ENCODE measurements at places on chromosomes 13 and 19.

DNA sequence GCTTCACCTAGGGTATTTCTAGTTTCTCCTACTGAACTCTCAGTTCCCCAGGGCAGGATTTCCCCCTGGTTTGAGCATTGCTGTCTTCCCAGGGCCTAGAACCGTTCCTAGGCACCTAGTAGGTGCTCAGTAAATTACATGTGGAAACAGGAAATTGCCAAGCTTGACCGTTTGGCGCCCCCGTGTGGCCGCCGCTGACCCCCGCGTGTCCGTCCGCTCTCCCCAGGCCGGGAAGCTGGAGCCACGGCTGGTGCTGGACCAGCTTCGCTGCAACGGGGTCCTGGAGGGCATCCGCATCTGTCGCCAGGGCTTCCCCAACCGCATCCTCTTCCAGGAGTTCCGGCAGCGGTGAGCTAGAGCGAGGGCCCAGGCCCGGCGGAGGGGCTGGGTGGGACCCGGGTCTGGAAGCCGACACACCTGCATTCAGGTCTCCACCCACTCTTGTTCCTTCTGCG lies 55.5 kb downstream of the MYH14 start:
- DNase-seq: no peak

DNA sequence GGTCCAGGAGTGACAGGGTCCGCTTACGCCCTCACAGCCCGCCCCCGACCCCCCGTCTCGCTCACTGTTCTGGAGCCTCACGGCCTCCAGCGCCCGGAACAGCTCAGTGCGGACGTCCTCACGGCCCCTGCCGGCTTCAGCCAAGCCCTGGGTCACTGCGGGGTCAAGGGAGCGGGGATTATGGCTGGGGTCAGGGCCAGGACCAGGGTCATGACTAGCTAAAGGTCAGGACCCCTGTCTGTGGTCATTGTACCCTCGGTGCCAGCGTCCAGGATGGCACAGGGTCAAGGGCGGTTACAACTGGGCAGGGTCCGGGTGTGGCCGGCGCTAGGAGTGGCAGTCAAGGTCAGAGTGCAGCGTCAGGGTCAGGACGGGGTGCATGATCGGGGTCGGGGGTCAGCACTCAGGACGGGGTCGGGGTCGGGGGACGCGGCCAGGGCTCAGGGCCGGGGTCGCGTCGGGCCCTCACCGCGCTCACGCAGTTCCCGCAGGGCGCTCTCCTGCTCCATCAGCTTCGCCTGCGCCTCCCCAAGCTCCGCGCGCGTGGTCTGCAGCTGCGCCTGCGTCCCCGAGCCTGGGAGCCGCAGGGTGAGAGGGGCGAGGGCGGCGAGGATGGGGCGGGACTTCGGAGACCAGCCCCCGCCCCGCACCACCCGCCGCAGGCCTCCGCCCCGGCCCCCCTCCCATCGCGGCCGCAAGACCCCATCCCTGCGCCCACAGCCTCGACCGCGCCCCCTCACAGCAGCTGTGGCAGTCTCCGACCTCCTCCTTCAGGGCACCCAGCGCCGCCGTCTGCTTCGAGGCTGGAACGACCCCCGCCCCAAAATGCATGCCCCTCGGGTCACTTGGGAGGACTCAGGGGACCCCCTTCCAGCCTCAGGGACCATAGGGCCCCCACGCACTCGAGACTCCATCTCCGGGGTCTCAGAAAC lies 1.4 kb downstream of the CLEC4G start:
- no peak for DNase-seq

DNA sequence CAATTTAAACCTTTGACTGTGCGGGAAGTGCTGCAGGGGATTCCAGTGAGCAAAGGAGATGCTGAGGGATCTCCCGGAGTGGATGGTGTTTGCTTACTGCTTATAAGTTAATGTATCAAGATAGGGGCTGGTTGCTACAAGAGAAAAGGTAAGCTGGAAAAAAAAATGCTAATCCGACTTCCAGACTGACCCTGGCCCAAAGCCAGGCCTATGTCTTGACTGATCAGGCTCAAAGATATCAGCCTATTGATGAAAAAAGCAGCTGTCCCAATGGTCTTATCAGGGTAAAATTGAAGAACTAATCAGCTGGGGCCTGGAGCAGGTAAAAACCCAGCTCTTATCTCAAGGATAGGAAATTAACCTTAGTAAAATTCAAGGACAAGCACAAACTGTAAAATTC lies 10.9 kb upstream of the ZNF90 start:
- DNase-seq: no peak

- DNase-seq: no peak
Measured at GRCh38 chr19:5782322-5782721, 2.2 kb downstream of the PRR22 start.

DNA sequence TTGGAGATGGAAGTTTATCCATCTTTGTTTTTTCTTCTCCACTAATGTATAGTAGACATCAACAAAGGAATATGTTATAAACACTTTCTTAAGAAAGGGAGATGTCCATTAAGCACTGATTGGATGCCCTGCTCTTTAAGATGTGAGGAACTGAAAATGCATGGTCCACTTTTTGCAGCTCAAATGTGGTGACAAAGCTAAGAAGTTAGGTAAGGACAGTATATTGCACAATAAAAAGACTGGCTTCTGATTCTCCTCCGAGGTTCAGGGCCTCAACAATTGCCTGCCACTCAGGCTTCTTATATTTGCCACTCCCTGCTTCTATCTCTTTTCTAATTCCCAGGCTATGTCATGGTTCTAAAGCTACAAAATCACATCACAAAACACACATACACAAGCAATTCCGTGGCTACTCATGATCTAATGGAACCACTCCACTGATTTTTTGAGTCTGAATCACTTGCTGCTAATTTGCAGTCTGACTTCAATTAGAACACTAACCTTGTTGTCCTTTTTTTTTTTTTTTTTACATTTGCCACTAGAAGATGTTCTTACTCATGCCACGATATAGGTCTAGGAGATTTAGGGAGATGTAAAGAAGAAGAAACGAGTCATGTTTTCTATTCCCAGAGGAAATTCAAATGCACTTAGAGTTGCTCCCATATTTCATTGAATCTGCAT lies 29.6 kb upstream of the TNFSF11 start:
- no peak for DNase-seq

DNA sequence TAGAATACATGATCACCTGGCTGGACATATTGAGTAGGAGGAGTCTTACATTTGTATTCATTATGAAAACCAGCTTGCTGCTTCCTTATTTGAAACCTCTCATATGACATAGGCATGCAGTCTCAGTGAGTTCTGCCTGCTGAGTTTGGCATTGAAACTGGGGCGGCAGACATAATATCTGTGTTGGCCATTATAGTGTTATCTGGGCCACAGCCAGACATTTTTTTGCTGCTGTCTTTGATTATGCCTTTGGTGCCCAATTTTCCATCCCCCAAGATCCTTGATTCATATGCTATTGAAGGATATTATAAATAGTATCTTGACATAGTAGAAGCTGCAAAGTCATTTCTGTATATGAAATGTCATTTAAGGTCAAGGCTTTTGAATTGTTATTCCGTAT lies 15.8 kb downstream of the FREM2 start:
- no peak for DNase-seq

GRCh38 chr19:16308081-16308480 lies 16.5 kb upstream of the KLF2 start:
- DNase-seq: no peak

DNA sequence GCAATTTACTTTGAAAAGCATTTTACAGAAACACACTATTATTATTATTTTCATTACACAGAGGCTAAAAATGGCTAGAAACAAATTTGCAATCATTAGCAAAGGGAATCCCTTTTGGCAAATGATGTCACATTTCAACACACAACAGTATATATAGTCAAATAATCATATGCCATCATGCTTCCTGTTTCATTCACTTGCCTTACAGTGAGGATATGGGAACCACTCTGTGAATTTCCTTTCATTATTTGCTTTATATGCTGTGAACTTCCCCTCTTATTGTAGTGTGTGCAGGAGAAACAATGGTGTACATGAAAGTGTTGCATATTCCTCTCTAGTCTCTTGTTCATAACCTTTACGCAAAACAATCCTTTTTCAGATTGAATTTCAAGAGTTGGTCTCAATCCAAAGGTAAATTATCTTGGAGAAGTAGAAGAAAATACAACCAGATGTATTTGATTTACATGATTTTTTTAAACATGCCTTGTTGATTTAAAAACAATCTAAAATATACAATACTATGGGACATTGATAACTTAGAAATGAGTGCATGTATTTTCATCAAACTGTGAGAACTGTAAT lies 657.3 kb downstream of the EFNB2 start:
- no peak for DNase-seq

- DNase-seq: no peak
Measured at GRCh38 chr13:100722517-100722916, 47.9 kb upstream of the TMTC4 start.

DNA sequence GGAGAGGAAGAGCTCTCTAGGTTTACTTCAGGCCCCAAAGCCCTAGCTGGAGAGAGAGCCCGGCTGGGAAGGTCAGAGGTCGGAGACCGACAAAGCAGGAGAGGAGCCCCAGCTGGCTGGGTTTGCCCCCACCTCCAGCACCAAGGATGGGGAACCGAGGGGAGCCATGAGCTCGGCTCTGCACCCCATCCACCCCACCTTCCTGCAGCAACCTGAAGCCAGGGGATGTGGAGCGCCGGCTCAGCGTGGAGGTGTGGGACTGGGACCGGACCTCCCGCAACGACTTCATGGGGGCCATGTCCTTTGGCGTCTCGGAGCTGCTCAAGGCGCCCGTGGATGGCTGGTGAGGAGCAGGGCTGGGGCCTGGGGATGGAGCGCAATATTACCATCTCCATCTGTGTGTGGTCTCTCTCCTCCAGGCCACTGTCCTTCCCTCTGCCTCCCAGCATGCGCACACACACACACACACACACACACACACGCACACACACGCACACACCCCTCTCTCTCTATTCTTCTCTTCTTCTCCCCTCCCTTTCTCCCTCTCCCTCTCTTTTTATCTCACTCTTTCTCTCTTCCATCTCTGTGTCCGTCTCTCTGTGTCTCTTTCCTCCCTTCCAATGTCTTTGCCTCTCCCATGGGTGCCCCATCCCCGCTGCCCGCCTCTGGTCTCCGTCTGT lies 10.4 kb downstream of the PRKCG start:
- DNase-seq: no peak

- no peak for DNase-seq
Measured at GRCh38 chr13:73800011-73800410, 334.2 kb downstream of the KLF12 start.

- DNase-seq: no peak
Measured at GRCh38 chr19:7638802-7639465, 2.0 kb downstream of the STXBP2 start.

DNA sequence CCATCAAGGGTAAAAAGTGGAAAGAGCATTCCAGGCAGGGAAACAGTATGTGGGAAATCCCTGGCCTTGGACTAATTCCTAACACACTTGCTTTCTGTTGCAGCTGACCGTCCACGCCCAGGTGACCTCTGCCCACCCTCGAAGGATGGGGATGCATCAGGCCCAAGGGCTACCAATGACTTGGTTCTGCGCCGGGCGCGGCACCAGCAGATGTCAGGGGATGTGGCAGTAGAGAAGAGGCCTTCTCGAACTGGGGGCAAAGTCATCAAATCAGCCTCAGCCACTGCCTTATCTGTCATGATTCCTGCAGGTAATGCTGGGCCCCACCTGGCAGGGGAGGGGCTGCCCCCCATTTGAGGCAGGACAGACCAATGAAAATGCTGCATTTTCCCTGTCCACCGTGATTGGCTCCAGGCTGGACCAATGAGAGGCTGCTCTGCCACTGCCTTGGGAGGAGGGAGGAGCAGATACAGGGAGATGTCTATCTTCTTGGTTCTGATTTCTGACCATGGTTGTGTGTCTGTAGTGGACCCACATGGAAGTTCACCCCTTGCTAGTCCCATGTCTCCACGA lies 12.6 kb downstream of the DNASE2 start:
- DNase-seq: no peak

- no peak for DNase-seq
Measured at GRCh38 chr13:42747399-42747873, 33.9 kb upstream of the FAM216B start.

DNA sequence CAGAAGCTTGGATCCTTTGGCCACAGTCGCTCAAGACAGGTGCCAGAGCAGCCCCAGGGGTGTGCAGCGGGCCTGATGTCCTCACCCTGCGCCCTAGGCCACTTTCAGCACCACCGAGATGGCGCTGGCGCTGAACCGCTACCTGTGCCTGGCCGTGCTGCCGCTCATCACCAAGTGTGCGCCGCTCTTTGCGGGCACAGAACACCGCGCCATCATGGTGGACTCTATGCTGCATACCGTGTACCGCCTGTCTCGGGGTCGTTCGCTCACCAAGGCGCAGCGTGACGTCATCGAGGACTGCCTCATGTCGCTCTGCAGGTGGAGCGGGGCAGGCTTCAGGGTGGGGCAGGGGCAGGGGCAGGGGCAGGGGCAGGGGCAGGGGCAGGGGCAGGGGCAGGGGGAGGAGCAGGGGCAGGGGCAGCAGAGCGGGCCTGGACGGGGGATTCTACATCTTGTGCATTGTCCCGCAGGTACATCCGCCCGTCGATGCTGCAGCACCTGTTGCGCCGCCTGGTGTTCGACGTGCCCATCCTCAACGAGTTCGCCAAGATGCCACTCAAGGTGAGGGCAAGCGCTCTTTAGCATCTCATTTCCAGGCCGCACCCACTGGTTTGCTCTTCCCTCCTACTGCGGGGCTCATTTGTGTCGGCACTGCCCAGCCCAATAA lies 69.1 kb downstream of the RYR1 start:
- DNase-seq: no peak

DNA sequence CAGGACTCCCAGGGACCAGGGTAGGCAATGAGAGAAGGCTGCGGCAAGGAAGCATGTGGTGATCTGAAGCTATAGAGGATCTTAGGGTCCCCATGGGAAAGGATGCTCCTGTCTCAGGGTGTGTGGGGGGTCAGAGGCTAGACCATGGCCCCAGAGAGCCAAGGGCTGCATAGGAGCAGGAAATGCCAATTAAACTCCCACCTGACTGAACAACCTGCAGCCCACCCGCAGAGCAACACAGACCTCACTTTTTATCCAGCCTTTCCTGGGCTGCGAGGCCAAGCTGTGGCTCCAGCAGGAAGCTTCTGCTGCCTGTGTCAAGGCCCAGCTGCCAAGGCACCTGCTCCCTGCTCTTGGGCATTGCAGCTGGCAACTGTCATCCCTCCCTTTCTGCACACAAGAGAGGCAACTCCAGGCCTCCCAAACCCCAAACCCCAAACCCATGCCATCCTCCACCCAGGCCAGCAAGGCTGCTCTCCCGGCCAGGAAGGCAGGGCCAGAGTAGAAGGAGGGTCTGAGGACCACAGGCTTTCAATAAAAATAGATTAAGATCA lies 290.1 kb downstream of the FOXO1 start:
- DNase-seq: no peak

GRCh38 chr13:91280801-91281200 lies 66.7 kb upstream of the MIR17HG start:
- no peak for DNase-seq

DNA sequence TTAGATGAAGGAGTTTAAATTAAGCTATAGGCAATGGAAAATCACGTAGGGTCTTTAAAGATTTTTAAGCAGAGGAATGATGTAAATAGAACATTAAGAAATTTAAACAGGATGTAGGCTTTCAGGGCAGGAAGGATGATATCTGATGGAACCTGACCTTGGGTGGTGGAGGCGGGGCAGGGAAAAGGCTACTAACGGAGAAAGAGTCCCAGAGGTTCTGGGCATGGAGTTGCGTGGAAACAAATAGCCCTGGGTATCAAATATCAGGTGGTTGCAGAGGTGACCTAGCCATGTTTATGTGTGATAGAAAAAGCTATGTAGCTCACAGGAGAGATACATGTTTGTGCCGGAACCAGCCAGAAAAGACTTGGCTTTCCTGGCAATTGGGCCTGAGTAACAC lies 7.8 kb upstream of the CDK8 start:
- DNase-seq: no peak

- DNase-seq: no peak
Measured at GRCh38 chr19:46927106-46927505, 66.3 kb downstream of the ARHGAP35 start.

GRCh38 chr19:11242864-11243797 lies 3.7 kb downstream of the ANGPTL8 start:
- DNase-seq: peak; percentile 99

All from ovary (tissue), 10 donors.